ENCODE measurements at places on chromosomes 13 and 19.

DNA sequence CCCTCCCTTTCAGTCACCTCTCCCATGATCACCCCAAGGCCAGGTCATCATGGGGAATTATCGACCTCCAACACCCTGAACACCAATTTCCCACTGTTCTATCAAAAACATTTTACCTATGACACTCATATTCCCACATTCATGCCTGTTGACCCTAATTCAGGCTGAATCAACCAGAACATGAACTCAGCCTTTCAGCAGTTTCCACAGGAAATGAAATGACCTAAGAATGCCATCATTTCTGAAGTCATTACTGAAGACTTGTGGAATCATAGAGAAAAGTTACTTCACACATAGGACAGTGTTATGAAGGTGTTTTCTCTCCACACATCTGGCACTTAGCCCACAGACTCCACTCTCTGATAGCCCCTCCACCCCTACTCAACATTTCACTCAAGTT lies 29.9 kb upstream of the FAM124A start:
- DNase-seq: no peak

DNA sequence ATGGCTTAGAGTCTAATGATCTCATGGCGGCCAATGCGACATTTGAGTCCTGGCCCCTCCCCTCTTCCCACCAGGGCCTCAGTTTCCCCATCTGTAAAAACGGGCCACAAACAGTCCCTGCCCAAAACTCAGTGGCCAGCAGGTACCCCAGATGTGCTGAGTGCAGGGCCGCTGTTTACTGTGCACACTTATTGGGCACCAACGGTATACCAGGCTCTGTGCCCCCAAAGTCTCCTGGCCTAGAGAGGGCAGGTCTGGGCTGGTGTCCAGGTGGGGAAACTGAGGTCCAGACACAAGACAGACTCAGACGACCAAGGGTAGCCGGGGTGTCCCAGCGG lies 23.6 kb upstream of the WDR18 start:
- DNase-seq: no peak

GRCh38 chr13:27954406-27954851 lies 14.7 kb downstream of the CDX2 start:
- no peak for DNase-seq

GRCh38 chr19:1315470-1316166 lies 29.9 kb downstream of the EFNA2 start:
- no peak for DNase-seq

- DNase-seq: no peak
Measured at GRCh38 chr13:33383724-33384577, 98.4 kb upstream of the STARD13 start.

DNA sequence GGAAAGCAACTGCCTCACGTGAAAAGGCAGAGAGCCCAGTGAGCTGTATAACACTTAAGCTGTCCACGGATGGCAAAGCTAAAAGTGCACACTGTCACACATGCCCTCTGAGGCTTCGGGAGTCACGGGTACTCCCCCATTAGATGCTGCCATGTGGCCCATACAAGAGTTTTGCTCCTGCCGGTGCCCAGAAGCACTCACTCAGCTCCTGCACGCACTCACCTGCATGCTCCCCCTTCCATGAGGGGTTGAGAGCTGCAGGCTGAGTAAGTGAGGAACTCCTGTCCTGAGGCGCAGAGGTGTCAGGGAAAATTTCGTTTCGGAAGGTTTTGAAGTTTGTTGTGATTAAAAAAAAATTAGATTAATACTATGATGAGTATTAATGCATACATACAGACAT lies 939.2 kb upstream of the ATXN8OS start:
- no peak for DNase-seq

- DNase-seq: no peak
Measured at GRCh38 chr19:10279737-10280442, 6.9 kb upstream of the ICAM4 start.

DNA sequence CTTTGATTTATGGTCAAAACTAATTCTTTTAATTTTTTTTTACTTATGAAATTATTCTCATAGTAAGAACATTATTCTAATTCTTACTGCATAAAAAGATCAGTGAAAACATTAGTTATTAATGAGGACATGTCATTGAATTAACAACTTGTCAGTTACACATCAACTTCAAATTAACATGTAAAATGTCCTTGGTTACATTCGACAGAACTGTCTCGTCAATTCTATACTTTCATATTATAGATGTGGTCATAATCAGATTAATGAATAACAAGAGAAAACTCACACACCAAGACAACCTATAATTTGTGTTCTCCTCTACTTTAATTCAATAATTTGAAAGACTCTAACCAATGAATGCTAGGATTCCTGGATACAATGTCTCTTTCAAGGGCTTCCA lies 66.7 kb downstream of the KATNAL1 start:
- no peak for DNase-seq

- no peak for DNase-seq
Measured at GRCh38 chr13:97278435-97279411, 56.6 kb downstream of the MBNL2 start.

GRCh38 chr19:56508290-56508778 lies 679 bp downstream of the ZNF471 start:
- no peak for DNase-seq

DNA sequence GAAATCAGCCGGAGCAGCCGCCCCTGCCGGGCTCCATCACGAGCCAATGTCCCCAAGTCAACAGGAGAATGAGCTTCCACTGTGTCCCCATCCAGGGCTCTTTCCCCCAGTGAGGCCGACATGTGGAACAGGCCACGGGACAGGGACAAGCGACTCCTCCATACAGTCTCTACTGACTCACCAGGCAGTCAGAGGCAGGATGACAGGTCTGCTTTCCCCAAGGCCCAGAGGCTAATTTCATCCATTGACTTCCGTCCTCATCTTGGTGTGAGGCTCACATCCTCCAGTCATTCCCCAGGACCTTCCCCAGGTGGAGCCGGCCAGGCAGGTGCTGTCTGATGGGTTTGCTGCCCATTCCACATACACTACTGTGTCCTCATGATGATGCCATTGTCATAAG lies 3.5 kb downstream of the CEACAM6 start:
- no peak for DNase-seq

GRCh38 chr13:36131931-36132297 lies 732 bp upstream of the DCLK1 start:
- DNase-seq: no peak

DNA sequence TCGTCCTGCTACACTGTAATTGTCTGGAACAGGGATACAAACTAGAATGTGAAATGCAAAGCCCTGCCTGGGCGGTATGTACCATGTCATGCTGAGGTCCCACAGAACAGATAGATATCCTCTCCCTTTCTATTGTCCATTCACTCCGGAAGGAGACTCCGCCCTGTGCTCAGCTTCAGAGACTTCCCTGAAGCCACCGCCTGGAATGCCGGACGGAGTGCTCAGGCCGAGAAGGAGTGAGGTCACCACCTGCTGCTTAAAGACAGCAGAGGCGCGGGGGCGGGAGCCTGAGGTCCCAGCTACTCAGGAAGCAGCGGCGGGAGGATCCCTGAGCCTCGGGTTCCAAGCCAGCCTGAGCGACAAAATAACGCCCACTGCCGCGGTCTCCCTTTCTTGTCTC lies 890 bp upstream of the ZNF611 start:
- DNase-seq: no peak

GRCh38 chr19:2154587-2155075 lies 3.3 kb upstream of the AP3D1 start:
- no peak for DNase-seq

DNA sequence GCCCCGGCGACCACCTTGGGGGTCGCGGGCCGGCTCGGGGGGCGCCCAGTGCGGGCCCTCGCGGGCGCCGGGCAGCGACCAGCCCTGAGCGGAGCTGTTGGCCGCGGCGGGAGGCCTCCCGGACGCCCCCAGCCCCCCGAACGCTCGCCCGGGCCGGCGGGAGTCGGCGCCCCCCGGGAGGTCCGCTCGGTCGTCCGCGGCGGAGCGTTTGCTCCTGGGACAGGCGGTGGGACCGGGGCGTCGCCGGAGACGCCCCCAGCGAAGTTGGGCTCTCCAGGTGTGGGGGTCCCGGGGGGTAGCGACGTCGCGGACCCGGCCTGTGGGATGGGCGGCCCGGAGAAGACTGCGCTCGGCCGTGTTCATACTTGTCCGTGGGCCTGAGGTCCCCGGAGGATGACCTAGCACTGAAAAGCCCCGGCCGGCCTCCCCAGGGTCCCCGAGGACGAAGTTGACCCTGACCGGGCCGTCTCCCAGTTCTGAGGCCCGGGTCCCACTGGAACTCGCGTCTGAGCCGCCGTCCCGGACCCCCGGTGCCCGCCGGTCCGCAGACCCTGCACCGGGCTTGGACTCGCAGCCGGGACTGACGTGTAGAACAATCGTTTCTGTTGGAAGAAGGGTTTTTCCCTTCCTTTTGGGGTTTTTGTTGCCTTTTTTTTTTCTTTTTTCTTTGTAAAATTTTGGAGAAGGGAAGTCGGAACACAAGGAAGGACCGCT lies 729 bp downstream of the STK11 start:
- DNase-seq: no peak

DNA sequence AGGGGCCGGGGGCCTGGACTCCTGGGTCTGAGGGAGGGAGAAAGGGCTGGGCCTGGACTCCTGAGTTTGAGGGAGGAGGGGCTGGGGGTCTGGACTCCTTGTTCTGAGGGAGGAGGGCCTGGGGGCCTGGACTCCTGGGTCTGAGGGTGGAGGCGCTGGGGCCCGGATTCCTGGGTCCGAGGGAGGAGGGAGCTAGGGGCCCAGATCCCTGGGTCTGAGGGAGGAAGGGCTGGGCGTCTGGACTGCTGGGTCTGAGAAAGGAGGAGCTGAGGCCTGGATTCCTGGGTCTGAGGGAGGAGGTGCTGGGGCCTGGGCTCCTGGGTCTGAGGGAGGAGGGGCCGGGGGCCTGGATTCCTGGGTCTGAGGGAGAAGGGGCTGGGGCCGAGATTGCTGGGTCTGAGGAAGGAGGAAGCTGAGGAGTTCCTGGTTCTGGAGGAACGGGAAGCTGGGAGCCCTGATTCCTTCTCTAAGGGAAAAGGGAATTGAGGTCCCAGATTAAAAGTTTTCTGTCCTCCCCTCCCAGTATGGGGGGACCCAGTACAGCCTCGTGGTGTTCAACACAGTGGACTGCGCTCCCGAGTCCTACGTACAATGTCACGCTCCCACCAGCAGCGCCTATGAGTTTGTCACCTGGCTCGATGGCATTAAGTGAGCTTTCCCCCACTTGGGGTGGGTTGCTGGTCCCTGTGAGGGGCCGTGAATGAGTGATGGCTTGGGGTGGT lies 721 bp downstream of the MED25 start:
- no peak for DNase-seq

DNA sequence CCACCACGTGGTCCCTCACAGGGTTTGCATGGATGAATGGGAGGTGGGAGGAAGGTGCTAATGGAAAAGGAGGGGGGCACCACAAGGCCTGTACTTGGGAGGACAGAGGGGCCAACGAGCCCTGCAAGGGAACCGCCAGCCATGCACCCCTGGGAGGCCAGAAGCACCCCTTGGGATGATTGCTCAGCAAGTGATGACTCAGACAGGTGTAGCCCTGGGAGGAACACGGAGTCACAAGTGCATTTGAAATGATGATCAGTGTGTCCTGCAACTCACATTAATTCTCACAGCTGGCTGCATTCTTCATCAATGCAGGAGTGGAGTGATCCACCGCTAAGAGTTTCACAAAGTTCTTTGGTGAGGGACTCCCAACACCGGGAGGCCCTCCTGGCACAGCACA lies 82.8 kb upstream of the ZNF254 start:
- DNase-seq: no peak

DNA sequence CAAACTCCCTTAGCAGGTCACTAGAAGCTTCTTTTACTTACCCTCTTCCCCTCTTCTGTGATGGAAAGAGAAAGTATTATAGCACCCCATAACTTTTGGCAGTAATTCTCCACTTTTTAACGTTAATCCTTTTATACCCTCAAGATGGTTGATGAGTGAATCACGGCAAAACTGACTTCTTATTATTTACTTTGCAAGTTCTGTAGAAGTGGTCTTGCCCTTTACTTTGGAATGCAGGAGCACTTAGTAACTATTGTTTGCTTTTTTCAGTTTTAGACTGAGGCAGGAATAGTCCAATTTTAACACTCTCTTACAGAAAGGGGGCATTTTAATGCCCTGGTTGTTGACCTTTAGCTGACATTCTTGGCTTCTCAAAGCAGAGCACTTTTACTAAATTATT lies 260.1 kb downstream of the LMO7 start:
- no peak for DNase-seq

DNA sequence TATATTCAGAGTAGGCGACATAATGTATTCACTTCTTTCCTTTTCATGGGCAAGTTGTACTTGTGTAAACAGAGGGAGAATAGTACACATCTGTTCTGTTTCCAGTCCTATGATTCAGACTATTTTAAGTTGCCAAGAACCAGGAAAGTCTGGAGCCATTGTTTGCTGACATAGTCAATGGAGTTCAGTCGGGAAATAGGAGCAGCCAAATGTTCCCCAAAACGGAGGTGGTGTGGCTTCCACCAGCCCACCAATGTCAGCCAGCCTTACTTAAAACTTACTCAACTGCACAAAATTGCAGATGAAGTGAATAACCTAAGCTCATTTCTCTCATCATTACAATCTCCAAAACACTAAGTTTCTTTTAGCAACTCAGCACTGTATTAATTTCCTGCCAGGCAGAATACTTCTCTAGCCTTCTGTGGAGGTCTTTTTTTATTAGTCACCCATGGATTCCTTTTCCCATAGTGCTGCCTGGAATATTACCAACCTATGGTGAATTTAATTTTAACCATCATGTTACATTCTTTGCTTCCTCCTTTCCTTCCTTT lies 22.3 kb upstream of the CSNK1A1L start:
- DNase-seq: no peak

Data from CD4-positive, alpha-beta T cell treated with Interleukin-15 for 1 hour (primary cell).